ENCODE measurements at places on chromosomes 6 and 20. TPM values are rescaled to one million over a fixed set of nuclear protein-coding genes. Genes with fewer than 3 reads are reported as not detected.

- no peak for DNase-seq
These were observed 38.5 kb downstream of the RIPOR3 start for GRCh38 chr20:50652702-50653294.

DNA sequence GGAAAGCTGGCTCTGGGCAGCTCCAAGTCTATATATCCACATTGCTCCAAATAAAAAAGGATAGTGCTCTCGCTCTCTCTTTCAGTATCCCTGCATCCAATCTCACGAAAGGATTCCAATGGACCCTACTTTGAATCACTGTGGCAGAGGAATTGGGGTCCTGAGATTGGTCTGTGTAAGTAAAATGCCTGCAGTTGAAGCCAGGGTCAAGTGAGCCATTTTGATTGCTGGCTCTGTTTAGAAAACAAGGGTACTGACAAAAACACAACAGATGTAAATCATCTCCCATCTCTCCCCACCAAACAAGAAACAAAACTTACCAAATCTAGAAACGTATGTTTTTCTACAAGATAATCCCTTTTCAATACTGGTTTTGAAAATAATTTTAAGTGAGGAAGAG is 45.6 kb downstream of the RSPO3 start:
- no peak for DNase-seq

DNA sequence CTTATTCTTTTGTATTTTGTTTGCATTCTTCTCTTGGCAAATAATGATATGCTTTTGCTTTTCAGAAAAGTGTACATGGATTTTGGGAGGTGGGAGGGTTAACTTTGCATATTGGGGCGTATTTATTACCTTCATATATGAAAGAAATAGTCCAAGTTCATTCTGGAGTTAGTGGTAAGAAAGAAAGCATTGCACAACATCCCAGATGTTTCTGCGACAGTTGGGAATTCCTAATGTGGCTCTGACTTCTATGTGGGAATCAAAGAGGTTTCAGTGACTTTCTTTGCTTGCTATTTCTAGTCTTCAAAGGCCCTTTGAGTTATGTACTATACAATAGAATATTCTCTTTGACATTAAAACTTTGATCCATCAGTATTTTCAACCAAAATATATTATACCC is 78.1 kb downstream of the MMUT start:
- DNase-seq: no peak

- peak; percentile 85 for DNase-seq
These were observed 11.4 kb downstream of the COMMD7 start for GRCh38 chr20:32731882-32732266.

GRCh38 chr6:111110036-111110435 is 22.7 kb downstream of the SLC16A10 start:
- DNase-seq: no peak

- DNase-seq: no peak
These were observed 52.1 kb upstream of the BEND6 start for GRCh38 chr6:56902641-56903464.

DNA sequence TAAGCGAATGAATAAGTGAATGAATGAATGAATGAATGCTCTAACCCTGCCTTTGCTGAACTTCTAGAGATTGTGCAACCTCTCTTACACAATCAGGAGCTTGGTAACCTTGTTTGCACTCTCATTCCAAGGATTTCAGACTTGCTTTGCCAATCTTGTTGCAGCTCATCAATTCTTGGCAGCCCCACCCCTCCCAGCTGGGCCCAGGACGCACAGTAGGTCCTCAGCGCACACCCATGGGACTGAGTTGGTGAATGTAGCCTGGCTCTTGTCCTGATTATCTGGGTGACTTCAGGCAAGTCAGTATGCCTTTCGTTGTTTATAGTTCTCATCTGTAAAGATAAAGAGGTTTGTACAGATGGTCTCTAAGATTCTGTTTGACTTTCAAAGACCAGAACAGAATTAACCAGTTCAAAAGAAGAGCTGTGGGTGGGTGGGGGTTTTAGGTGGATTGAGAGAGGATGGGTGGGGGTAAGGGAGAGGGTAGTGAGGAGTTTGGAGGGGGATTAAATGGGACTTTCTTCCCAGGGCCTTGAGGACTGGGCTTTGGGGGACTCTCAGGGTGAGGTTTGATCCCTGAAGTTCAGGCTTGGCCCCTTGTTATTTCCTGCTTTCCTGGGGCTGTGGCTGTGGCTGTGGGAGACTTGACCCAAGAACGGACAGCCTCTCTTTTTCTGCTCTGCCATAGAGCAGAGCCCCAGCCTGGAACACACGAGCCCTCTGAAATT is 33.2 kb downstream of the VEGFA start:
- DNase-seq: no peak

HAO1 gene
- polyA plus RNA-seq: not detected

- no peak for DNase-seq
These were observed 41.0 kb downstream of the QKI start for GRCh38 chr6:163455552-163455951.

DNA sequence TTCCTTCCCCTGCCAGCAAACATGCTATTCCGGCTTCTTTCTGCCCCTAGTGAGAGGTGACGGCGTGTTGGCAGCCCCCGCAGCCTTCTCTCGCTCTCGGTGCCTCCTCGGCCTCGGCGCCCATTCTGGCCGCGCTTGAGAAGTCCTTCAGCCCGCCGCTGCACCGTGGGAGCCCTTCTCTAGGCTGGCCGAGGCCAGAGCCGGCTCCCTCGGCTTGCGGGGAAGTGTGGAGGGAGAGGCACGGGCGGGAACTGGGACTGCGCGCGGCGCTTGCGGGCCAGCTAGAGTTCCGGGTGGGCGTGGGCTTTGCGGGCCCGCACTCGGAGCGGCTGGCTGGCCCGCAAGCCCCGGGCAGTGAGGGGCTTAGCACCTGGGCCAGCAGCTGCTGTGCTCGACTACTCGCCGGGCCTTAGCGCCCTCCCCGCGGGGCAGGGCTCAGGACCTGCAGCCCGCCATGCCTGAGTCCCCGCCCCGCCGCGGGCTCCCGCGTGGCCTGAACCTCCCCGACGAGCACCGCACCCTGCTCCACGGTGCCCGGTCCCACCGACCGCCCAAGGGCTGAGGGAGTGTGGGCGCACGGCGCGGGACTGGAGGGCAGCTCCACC is 20.0 kb upstream of the PXDC1 start:
- no peak for DNase-seq

DNA sequence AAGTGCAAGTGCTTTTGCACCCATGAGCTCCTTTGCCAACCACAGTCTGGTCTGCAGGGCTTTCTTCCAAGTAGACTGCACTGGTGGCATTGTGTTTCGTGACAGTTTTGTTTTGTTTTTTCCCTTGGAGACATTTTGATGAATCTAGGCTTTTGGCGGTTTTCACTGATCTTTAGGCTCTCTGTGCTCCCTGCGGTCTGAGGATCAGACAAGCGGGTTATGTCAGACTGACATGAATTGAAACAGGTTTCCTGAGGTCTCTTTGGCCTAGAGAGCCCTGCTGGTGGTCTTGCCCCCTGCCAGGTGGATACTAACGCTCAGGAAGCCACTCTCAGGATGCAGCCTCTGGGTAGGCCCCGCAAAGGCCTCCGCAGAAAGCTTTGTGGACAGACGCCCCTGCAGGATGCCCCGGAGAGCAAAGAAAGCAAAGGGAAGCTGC is 555.4 kb upstream of the AGPAT4 start:
- DNase-seq: no peak

DNA sequence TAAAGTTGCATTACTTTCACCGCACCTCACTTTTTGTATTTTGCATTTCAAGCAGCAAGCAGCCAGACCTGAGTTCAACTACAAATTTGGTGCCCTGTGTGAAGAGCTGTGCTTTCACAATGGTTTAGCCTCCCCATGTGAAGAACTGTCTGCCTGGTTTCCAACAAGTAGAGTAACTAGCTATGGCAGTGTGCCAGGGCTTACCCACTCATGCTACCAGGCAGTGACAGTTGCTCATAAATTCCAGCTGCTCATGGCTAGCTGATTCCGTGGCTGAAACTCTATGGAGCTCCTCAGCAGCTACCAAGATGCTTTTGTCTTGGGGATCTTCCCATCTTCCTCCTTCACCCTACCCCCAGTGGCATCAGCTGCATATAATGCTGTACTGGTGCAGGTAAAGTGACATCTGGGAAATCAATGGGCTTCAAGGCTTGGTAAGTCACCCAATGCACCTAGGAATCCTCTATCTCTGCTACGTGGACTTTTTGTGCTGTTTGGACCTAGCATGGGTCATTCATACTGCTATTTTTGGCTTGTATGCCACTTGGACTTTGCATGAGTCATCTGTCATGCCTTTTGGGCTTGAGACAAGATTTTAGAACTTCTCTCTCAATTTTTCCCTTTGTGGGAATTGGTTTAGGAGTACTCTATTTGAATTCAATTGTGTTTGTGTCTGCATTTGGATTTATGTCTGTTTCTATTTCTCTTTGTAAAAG is 176.5 kb upstream of the GJE1 start:
- no peak for DNase-seq

DNA sequence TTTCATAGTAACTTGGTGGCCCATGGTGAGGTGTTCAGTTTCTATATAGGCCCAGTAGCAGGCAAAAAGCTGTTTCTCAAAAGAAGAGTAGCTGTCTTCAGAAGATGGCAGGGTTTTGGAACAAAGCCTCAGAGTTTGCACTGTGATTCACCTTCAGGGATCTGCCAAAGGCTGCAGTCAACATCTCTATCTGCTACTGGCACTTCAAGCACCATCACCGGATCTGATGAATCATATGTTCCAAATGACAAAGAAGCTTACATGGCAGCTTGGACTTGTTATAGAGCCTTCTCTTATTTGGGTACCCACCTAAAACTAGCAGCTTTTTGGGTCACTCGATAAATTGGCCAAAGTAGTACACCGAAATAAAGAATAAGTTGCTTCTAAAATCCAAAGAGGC is 39.5 kb downstream of the PKIB start:
- DNase-seq: no peak

HNF4A gene
- polyA plus RNA-seq: 25.9 TPM

PDE10A gene
- 44.9 TPM for polyA plus RNA-seq

DNA sequence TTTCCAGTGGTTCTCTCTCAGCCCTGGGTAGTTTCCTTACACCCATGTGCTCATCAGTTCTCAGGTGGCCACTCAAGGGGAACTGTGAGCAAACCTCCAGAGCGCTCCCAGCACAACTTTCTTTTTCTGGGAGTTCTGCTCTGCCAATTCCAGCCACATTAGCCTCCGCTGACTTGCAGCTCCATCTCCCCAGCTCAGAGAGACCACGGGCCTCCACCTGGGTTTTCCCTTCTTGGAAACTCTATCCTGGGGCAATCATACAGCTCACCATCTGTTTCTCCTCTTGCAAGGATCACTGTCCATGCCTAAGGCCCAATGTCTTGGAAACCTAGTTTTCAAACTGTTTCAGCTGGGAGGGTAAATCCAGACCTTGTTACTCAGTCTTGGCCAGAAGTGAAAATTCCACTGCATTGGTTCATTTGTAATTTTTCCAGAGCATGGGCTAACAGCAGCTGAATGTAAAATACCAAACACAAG is 129.9 kb downstream of the EYA2 start:
- no peak for DNase-seq

DNA sequence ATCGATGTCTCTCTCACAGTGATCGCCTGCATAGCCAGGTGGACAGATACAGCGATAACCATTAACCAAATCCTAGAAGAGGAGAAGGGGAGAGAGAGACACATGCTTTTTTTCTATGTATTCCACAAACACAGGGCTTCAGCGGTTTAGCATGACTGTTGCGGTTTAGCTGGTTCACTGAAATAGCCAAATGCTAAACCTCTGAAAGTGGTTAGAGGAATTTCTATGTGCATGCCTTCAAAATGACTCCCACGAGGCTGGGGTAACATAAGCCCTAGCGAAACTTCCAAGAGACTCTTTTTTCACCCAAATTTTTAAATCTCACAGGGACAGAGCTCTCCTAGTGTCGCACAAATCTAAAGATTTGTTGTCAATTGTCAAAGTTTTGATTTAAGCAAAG is 25.1 kb downstream of the JAG1 start:
- DNase-seq: no peak

DNA sequence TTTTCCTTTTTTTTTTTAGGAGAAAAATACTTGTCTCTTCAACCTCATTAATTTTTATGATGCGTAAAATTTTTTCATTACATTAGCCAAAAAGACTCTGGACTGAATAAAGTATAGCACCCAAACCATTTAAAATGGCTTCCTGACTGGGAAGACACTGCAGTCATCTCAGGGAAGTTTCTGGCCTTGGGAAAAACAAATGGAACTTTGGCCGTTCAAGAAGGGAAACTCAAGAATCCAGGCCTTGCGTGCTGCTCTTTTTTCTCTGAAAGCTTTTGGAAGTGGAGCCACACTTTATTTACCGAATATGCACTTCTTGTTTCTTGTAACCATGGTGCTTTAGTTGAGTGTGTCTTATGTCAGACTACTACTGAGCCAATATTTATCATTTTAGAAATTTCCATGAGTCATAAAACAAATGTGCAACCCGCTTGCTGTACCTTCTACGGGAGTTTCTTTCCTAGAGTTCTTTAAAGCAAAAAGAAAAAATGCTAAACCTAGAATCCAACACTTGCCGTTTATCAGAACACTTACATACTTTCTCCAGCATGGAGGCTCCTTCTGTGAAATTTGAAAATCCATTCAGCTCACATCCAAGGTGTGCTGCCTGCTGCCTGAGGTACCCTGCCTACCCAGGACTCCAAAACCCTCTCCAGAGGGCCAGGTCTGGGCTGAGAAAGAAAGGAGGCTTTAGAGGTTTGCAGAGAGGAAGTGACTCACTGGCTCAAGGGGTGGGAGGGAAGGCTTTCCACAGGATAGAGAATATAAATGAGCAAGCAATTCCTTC is 11.5 kb upstream of the DSTN start:
- DNase-seq: peak; percentile 92

DNA sequence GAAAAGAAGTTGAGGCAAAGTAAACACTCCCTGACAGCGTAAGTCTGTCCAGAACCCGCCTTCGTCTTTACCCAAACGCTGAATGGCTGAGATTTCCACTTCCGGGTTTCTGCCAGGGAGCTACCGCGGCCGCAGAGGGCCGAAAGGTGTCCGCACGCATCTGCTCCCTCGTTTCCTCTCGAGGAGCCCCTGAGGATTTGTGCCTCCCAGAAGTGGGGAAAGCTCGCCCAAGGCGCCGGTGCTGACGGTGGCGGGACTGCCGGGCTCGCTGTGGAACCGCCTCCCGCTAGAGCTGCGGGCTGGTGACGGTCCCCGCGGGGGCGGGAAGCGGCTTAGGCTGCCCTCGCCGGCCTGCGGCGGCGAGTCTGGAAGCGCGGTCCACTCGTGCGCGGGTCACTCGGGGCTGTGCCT is 1760.2 kb upstream of the DEFB115 start:
- no peak for DNase-seq

DNA sequence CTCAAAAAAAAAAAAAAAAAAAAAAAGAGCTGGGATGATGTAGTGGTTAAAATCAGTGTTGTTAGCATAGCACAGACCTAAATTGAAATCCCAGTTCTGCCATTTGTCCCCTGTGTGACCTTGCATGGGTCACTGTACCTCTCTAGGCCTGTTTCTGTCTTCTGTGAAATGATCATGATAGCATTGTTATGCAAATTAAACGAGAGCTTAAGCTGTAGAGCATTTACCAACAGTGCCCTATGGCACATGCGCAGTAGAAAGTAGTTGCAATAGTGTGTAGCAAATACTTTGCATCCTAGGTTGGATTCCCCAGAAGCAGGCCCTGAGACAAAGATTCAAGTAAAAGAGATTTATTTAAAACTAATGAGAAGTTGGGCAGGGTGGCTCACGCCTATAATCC is 7.3 kb downstream of the PSORS1C2 start:
- no peak for DNase-seq

Measured in A549 (cell line).